ENCODE measurements at places on chromosomes 1 and 21.

DNA sequence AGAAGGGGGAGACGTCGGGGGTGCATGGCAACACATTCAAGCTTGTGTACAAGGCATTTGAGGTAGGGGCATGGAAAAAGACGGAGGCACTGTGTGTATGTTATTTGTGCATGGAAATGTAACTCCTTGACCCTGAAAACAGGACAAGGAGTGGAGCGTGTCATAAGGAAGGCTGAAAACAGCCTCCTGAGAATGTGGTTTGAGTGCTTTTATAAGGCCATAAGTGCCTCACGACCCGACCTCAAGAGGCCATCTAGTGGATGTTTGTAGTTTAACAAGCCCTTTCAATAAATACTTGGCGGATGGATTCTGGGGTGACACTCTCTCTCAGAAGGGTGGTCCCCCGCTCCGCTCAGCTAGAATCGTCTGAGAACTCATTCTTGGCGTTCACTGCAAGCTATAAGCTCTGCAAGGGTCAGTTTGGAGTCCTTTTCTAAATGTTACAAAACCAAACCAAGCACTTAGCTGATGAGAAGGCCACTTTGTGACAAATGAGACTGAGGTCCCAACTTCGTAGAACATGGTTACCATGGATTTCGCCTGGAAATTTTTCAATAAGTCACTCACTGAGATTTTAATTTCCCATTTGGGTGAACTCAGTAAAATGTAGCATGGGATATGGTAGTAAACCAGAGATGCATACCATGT, 38.8 kb upstream of the CLCA4 start:
- DNase-seq: peak; percentile 48

DNA sequence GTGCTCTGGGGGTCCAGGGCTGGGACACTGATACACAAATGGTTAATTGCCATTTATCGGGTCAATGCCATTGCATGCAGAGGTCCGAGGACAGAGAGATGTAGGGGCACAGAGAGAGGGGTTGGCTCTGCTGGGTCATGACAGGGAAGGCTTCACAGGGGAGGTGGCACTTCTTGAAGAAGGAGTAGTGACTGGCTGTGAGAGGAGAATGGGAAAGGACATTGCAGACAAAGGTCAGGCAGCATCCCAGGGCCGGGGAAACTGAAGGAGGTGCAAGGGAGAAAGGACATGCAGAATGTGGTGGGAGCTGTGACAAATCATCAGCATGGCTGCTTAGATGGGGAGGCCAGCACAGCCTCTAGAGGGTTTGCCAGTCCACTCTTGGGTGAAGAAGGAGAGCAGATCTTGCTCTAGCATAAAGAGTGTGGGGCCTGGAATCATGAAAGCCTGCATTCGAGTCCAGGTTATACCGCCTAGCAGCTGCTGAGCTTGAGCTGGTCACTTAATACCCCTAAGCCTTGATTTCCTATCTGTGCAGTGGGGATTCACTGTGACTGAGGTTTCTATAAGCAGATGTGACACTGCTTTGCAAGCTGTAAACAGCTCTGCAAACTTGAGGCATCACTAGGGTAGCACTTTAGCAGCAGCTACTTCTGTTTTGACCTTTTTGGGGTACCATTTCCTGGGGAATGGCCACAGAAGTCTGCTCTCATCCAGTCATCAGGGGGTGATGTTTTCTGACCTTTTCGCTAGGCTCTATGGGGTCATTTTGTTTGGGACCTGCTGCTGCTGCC, 59.2 kb upstream of the EPS8L3 start:
- DNase-seq: no peak

- DNase-seq: no peak
These were observed 1093.6 kb upstream of the B3GALT2 start for GRCh38 chr1:194279975-194280374.

- DNase-seq: peak; percentile 98
These were observed 91.9 kb upstream of the KCNK2 start for GRCh38 chr1:214990619-214991018.

DNA sequence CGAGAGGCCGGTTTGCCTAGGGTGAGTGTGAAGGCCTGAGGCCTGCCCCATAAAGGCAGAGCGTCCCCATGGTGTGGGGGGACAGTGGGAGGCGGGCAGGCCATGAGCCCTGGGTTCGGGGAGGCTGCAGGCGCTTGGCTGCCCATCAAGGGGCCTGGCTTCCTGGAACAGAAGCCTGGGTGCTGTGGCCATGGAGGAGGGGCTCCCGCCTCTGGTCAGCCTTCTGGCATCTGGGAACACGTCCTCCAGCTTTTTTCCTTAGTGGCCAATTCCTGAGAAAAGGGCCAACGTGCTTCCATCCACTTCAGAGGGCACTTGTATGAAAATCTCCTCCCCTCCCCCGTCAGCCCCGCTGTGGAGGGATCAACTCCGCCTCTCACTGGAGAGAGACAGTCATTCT, 58.7 kb downstream of the PRDM16 start:
- DNase-seq: no peak

- DNase-seq: no peak
These were observed 216.0 kb downstream of the S1PR1 start for GRCh38 chr1:101452825-101453224.

GRCh38 chr21:23215261-23215660, 2217.1 kb downstream of the NCAM2 start:
- DNase-seq: no peak

DNA sequence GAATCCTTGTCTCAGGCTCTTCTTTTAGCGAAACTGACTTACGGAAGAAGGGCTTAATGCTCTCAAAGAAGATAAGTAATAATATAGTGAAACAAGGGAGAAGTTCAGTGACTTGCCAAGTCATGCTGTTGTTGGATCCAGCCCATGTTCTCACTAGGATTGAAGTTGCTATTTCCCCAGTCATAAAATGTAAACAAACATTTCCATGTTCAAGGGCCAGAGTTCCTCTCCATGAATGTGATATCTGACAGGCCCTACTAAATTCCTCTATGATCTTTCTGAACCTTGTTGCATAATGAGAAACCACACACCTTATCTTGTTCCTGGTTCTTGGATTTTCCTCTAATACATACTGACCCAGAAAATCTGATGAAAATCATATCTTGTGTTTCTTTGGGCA, 876.5 kb upstream of the B3GALT2 start:
- no peak for DNase-seq

- no peak for DNase-seq
These were observed 18.7 kb upstream of the MTF1 start for GRCh38 chr1:37878071-37878470.

DNA sequence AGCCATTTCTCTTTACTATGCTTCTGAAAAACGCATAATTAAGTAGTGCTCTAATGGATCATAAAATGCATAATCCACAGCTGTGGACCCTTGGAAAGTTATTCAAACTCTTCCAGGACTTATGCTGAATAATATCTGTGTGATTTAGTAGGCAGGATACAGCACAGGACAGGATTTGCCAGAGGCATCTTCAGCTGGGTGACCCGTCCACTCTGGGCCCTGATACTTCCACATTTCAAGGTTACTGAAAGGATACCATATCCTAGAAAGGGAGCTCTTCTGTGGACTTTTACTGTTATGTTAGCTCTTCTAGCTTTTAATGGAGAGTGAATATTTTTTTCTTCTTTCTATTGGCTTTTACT, 49.6 kb downstream of the MAP10 start:
- no peak for DNase-seq

DNA sequence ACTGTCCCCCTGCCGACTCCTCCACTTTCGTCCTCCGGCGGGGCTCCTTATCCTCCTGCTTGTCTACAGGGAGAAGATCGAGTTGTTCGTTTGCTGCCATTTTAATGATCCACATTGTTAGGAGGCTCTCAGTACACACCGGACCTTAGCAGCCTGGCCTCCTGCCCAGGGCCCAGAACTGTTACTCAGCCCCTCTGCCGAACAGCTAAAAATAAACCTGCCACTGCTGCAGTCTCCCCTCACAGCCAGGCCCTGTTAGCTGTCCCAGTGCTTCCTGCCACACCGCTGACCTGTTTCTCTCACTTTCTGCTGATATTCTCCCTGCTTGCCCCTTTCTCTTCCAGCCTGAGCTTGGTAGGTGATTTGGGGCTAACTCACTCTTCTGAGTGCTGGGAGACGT, 8.3 kb downstream of the MAPKAPK2 start:
- peak; percentile 66 for DNase-seq

- DNase-seq: no peak
These were observed 12.3 kb downstream of the MAPKAPK2 start for GRCh38 chr1:206696812-206697585.

DNA sequence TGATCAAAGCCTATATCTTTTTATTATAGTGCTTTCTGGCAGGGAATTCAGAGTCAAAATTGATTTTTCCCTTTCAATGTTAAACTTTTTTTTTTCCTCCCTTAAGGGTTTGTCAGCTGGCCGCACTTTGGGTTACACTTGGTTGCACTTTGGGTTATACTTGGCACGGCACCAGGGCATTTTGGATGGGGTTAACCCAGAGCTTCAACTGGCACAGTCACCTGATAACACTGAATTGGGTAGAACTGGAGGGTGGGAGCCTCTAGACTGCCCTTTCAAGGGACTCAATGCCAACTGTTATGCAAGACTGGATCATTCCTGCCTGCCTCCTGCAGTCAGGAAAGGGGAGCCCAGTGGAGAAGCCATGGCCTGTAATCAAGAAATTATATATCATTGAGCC, 211.5 kb downstream of the KCNJ6 start:
- DNase-seq: no peak

DNA sequence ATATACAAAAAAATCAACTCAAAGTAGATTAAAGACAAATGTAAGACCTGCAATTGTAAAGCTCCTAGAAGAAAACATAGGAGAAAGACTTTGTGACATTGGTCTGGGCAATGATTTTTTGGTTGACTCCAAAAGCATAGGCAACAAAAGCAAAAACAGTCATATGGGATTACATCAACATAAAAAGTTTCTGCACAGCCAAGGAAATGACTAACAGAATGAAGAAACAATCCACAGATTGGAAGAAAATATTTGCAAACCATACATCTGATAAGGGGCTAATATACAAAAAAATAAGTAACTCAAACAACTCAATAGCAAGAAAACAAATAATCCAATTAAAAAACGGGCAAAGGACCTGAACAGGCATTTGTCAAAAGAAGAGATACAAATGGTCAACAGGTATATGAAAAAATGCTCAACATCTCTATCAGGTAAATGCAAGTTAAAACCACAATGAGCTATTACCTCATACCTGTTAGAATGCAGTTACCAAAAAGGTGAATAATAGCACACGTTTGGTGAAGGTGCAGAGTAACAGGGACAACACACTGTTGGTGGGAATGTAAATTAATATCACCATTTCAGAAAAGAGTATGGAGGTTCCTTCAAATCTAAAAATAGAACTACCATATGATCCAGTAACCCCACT, 173.7 kb upstream of the COA6 start:
- no peak for DNase-seq

- no peak for DNase-seq
These were observed 37.2 kb upstream of the SLC9A1 start for GRCh38 chr1:27192039-27192529.

GRCh38 chr1:212236664-212237220, 48.5 kb upstream of the PPP2R5A start:
- no peak for DNase-seq

- DNase-seq: no peak
These were observed 16.2 kb downstream of the CFAP126 start for GRCh38 chr1:161351482-161351881.

GRCh38 chr1:18560692-18561091, 70.0 kb upstream of the PAX7 start:
- no peak for DNase-seq

DNA sequence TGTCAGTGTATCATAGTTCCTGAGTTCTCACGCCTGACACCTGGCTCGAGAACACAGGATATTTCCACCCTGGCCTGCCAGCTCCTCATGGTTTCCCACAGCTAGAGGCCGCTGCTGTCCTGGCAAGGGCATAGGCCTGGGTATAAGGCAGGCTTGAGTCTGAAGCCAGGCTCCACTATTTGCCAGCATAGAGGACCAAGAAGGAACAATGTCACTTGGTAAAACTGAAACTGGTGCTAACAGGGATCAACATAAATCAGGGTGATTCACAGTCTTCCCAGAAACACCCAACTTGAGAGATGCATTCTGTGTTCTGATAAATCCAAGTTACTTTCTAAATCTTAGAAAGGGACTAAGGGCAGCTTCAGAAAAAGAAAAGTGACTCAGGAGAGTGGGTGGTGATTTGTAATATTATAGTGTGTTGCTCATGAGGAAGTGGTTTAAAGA, 6.9 kb upstream of the S100A2 start:
- peak; percentile 80 for DNase-seq

DNA sequence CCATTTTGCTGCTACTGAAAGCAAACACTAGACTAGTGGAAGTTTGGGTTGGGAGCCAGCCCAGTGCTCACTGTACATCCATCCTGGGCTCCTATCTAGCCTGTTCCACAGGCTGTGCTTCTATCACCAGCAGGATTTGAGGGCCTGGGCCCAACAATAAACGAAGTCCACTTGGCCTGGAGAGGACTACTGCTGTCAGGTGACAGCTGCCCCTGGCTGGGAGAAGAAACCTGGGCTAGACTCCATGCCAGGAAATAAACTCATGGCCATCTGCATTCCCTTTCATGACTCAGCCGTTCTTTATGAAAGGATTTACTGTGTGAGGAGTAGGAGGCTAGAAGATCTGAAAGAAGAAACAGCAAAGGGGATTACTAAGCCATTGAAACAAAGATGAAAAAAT, 35.5 kb downstream of the COLGALT2 start:
- peak; percentile 88 for DNase-seq

GRCh38 chr1:90671251-90671650, 45.9 kb downstream of the BARHL2 start:
- no peak for DNase-seq

GRCh38 chr1:16458831-16459230, 18.3 kb downstream of the NECAP2 start:
- no peak for DNase-seq

DNA sequence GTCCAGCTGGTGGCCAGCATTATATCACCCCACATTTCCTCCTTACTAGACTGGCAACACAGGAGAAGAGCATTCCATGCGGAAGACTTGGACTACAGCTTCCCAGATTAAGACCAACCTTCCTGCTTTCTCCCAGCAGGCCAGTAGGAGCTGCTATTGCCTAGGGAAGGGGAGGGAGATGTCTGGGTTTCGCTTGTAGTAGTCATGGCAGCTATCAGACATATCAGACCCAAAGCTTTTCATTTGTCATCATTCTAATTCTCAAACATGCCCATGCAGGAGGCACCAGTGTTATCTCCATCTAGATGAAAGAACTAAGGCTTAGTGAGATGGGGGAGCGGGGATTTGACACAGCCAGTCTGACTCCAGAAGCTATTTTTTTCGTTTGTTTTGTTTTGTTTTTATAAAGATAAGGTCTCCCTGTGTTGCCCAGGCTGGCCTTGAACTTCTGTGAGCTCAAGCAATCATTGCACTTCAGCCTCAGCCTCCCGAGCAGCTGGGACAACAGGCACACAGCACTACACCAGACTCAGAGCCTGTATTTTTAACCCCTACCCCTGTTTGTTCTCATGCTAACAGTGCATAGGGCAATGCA, 4.5 kb downstream of the PLA2G2A start:
- peak; percentile 64 for DNase-seq

GRCh38 chr1:17564458-17565393, 25.2 kb downstream of the ARHGEF10L start:
- DNase-seq: no peak

DNA sequence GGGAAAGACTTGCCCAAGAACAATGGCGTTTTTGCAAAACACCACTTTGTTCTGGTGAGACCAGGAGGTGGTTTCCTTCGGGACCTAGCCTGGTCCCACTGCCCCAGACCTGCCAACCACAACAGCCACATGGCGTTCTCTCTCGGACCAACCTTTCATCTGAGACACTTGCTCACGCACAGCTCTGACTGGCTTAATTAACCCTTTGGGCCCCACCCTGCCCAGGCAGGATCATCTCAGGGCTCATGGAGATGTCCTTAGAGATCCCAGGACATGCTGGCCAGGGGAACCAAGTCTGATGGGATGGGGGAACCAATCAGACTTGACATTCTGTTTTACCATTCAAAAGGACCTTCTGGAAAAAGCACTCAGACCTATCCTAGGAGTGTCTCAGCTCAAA, 97.8 kb upstream of the SLC2A1 start:
- DNase-seq: no peak

All from fibroblast of skin of abdomen (primary cell).